ENCODE measurements at places on chromosomes 6 and 20.
A peak's percentile ranks its signal among the peaks of the same experiment; 100 is the strongest.

- DNase-seq = no peak
These were observed 15.4 kb upstream of the IER3 start for GRCh38 chr6:30759575-30760239.

- DNase-seq = no peak
These were observed 121.3 kb upstream of the NHSL1 start for GRCh38 chr6:138620630-138621029.

DNA sequence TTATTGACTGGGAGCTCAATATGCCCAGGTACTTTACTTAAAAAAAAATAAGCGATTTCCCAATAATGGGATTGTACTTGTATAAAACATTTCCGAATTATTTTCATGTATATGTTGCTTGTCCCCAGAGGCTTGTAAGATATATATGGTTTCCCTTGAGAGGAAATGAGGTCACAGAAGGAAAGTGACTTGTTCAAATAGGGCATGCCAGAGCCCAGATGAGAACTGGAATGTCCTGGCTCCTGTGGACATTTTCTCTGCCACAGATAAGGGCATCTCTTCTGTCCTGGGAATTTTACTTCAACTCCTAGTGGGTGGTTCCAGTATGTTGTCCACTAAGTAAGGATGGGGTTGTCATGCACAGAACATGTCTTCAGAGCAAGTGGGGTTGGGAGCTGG, 63.0 kb downstream of the LYRM2 start:
- DNase-seq = no peak

DNA sequence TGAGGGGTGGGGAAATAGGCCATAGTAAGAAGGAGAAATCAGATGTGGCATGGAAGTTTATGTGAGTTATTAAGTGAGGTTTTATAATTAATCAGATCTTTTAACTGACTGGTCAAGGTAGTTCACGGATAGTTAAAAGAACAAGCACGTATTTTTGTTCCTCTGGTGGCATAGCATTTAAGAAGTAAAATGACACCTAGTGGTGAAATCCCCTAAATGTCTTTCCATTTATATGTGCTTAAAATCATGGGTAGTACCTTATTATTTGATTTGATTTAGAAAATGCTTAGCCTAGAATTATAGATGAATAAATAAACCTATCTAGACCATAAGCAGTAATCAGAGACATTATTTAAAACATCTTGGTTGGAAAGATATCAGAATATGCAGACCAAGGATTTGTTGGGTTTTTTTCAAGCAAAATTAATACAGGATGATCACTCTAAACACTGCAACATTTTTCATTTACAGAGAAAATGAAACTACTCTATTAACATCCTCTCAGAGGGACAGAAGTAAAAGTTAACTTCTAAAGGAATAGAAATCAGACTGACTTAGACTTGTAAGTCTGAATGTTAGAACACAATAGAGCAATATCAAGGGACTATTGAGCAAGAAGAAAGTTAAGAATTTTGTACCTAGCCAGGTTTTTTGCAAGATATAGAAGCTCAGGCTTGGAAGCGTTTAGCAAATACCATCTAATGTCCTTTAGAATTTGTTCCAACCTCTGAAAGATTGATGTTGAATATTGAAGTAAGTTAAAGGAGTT, 81.1 kb downstream of the STXBP5 start:
- no peak for DNase-seq

- no peak for DNase-seq
These were observed 2.5 kb downstream of the ATRN start for GRCh38 chr20:3473324-3473723.

DNA sequence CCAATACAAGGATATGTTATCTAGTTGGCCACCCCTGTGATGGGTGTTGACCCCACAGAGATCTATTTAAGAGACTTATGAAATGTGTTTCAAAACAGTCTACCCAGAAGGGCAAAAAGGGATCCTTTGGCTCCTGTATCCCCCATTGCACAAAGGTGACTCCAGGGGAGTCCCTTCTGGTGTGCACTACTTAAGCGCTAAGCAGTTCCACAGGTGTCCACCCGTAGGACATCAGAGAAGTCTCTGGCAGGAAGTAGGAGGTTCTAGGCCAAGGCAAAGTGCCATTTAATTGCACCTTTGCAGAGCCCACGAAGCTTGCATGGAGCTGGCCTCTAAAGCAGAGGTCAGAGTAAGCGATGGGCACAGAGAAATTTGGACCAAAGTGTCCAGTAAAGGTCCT, 147.7 kb downstream of the MRPL14 start:
- no peak for DNase-seq

DNA sequence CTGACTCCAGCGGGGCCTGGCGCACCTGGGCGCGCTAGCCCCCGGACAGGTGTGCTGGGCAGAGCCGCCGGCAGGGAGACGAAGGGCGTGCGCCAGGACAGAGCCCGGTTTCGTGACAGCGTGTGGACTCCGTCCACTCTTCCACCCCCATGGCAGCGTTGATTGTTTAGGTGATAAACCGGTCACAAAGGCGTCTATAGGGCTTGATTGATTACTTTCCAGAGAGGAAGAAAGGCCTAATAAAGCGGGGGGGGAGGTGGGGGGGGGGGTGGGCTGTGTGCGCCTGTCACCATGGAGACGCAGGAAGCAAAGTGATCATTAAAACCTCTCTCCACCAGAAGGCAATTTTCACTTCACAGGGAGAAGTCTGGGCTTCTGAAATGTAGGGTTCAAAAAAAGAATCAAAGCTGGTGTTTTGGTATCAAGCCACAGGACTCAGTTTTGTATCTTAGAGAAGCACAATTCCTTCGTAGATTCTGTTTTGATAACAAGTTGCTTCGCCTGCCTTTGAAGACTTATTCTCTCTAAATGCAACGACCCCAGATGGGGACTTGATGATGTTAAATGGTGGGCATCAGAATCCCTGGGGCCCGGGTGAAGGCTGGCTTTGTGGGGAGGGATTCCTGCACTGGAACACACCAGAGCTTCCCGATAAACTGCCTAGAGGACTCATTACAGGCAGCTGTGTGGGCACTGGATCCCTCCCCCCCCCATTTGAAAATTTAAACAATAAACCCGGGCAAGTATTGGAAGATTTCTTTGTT, 1.4 kb downstream of the PHACTR3 start:
- DNase-seq = no peak

- no peak for DNase-seq
These were observed 154.8 kb downstream of the PDSS2 start for GRCh38 chr6:107304421-107305025.

DNA sequence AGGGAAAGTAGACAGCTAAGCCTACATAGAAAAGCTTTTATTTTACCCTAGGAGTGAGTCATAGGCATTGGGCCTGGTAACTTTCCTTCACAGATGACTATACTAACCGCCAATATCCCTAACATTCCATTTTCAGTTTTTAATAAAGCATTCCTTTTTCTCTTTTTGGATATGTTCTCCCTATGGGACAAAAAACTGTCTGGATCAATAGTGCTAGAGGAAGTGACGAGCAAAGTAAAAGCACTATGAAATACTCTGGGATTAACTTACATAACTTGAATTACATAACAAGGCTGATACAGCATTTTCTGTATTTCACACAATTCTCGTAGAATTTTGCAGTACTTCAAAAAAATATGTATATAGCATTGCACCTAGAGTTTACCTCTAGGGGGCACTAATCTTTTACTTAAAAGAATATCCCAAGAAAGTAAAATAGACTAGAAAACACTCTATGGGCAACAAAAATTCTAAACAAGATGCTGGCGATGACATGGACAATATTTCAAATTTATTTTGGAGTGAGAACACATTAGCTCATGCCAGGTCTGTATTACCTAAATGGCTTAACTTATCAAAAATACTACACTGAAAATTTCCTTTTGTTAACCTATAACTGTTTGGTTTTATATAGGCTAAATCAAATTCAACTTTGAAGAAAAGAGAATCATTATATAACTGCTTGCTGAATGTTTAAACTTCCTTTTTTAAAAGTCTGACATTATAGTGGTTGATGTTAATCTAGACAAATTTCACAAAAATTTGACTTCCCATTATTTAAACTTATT, 66.3 kb upstream of the DST start:
- no peak for DNase-seq

DNA sequence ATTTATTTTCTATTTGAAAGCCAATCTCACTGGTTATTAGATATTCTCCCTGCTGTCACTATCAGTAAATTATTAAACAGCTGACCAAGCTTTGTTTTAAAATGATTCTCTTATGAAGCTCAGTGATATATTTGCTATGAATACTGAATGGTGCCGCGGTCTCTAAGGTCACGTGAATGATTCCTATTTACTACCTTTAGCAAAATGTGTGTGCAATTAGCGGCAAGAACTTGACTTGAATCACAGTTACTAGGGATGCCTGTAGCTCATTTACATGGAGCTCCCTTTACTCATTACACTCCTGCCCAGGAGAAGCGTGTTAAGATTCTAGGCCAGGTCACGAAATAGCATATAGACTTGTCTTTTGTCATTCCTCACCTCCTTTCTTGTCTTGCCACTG, 12.4 kb upstream of the PTPRT start:
- no peak for DNase-seq

DNA sequence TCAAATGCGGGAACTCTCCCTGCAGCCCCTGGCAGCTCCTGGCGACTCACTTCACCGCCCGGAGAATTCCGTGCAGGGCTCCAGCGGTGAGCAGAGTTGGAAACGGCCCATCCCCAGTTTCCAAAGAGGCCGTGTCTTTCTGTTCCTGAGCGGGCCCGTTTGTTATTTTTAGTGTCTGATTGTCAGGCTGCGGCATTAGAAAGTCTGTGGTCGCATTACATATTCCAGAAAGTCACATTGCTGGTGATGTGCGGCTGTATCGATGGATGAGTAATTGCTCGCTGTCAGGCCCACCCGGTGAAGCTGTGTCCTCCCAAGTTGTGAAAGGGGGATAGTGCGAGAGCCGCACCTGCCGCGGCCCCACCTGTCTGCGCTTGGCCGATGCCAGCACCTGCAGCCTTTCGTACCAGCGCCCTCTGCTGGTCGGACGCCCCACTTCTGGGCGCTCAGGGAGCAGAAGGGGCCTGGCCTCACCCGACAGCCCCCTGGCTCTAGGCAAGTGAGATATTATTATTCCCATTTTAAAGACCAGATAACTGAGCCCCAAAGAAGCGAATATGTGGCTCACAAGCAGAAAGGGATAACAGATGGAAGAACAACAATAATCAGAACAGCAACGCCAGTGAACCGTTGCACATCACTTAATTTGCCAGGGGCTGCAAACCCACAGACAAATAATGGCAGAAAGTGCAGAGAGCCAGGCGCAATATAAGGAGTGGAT, 244.9 kb downstream of the TSHZ2 start:
- DNase-seq = peak; percentile 65

DNA sequence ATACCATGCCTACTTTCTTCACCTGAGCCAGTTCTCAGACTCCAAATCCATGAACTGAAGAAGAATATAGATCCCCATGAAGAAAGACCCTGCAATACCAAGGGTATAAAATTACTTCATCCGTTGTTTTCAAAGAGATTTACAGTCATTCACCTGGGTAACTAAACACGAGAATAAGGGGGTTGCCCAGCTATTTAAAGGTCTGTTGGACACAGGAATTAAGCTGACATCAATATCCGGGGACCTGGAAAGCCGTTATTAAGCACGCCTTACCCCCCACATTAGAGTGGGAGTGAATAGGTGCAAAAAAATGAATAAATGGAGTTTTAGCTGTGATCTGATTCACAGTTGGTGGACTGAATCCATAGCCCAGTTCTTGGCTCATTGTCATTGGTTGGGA, 28.9 kb downstream of the CLVS2 start:
- DNase-seq = no peak

DNA sequence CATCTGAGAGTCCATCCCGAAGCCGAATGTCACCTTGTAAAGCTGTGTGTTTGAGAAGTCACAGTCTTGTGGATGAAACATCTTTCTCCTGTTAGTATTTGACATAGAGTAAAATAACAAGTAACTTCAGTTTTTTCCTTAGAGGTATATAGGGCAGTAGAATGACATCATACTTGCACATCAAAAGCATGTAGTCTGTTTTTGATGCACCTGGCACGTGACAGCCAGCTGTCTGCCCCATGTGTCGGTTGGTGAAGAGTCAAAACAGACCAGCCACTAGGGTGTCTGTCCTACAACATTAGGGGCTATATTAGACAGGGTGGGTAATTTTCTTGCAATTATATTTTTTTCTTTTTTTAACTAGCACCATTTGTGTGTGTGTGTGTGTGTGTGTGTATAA, 70.2 kb downstream of the SNX9 start:
- DNase-seq = no peak

DNA sequence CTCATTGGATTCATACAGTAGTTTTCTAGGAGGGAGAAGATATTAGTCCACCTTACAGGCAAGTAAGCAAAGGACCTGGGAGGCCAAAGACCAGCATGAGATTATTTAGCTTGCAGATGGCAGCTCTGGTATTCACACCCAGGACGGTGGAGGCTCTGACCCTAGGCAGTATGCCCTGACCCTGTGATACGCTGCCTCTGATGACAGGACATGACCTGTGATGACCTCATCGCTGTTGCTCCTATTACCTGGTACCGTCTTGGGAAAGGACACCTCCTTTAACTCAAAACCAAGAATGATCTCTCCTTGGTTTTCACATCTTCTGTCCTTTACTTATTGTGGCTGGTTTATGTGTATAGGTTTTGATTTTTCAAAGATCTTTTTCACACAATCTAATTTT, 298.6 kb downstream of the CLIC5 start:
- DNase-seq = no peak

DNA sequence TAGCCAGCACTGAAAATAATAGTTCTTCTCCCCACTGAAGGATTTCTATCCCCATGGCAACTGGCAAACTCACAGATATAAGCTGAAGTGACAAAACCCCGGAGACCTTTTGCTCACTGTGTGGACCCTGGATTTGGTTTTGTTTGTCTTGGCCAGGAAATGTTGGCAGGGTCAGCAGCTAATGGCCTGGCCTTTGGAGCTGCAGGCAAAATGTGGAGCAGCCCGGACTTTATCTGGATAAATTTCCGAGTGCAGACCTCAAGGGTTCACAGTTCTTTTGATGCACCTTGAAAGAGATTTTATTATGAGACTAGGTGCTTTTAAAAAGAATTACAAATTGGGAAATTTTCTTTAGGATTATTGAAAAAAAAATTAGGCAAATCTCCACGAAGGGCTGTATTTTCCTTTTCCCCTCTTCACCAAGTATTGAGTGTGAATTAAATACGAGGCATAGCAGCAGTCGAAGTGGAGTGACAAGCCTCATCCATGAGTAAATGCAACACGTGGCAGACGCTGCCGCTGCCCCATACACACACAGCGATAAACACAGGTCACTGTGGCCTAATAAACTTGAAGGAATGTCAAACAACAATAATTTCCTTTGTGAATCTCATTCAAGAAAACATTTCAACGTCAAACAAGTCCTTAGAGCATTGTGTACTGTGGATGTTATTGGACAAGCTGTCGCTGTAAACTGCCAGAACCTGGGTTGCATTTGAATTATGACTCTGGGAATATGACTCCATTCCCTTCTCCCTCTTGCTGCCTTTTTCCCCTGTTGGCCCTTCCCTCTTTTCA, 35.1 kb upstream of the CCN6 start:
- DNase-seq = no peak

Data from NCI-H2029 (cell line).